T-helper 2 cell treated with Interferon-gamma antibody and Interleukin-4, amounts not matched to agents 100 ng/mL and 5 ng/mL, for 36 hours (primary cell): ENCODE measurements at places on chromosomes 5 and 9. TPM values are rescaled to one million over a fixed set of nuclear protein-coding genes. Genes with fewer than 3 reads are reported as not detected.

Gene PRR16
- not detected in 2 replicates for total RNA-seq

Gene SPTAN1
- 326 and 333 TPM in 2 replicates for total RNA-seq

Gene PCDHGA5
- 0.41 and 0.55 TPM in 2 replicates for total RNA-seq

Gene BRINP1
- total RNA-seq, result not detected in 2 replicates

Gene FRRS1L
- not detected in 2 replicates for total RNA-seq

Gene ECSCR
- 1.1 and 1.6 TPM in 2 replicates for total RNA-seq

Gene GHR
- total RNA-seq, result not detected in 2 replicates

Gene EHMT1
- 95.9 and 106 TPM in 2 replicates for total RNA-seq

Gene ZNF346
- 30.0 and 32.7 TPM in 2 replicates for total RNA-seq

Gene F12
- total RNA-seq, result 1.2 and 1.9 TPM in 2 replicates

Gene SPACA9
- 0.66 and 1.3 TPM in 2 replicates for total RNA-seq

Gene RNF208
- 3.3 and 3.8 TPM in 2 replicates for total RNA-seq

Gene GABRP
- not detected in 2 replicates for total RNA-seq

Gene LTC4S
- 2.3 and 3.1 TPM in 2 replicates for total RNA-seq

Gene ISCA1
- 22.1 and 23.9 TPM in 2 replicates for total RNA-seq

Gene GRXCR2
- total RNA-seq, result not detected in 2 replicates

Gene AQP3
- total RNA-seq, result 109 and 113 TPM in 2 replicates

Gene UGCG
- total RNA-seq, result 15.0 and 17.0 TPM in 2 replicates

Gene IQGAP2
- 72.0 and 72.7 TPM in 2 replicates for total RNA-seq
